Stimulated activated CD4-positive, alpha-beta T cell treated with anti-CD3 and anti-CD28 coated beads, TNF-alpha, amount 100 ng/mL, for 48 hours (primary cell): ENCODE measurements at places on chromosomes 3 and 15.

- no peak for DNase-seq
Observed at GRCh38 chr3:67015702-67016484, 17.8 kb downstream of the KBTBD8 start.

GRCh38 chr15:65292938-65293518 is 2.8 kb upstream of the RNU5A-1 start:
- no peak for DNase-seq

GRCh38 chr3:160392798-160393197 is 6.2 kb downstream of the IFT80 start:
- DNase-seq: no peak

DNA sequence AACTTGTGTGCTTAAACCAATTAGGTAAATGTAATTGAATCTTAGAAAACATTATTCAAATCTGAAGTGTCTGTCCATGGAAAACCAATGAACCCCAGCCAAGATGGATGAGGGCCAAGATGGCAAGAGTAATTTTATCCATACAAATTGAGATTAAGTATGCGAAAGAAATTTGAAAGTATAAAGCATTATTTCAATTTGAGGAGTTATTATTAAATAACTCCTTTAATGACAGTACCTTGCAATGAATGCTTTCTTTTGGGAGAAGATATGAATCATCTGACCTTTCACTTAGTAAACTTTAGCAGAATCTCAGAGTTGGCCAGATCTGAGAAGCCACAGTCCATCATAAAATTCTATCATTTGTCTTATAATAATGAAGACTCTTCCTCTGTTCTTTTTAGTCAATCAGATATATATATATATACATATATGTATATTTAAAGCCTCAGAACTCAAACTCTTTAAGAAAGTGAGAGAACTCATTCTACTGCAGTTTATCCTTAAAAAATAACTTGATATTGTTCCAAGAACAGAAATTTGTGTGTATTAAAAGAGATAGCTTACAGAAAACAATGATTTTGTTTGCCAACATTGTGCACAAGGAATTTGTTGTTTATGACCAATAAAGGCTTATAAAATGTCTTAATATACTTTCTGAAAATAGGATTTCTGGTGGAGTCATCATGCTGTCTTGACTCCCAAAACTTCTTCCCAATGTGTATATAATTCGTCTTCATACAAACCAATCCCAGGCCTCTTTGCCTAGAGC is 434.8 kb upstream of the THBS1 start:
- no peak for DNase-seq

- no peak for DNase-seq
Observed at GRCh38 chr3:177410730-177411129, 213.4 kb upstream of the TBL1XR1 start.
